Hematopoietic multipotent progenitor cell treated with erythropoietin and hydrocortisone succinate and interleukin-3 and kit ligand, for 17 days (in vitro differentiated cells): ENCODE measurements at places on chromosomes 1 and 21.

DNA sequence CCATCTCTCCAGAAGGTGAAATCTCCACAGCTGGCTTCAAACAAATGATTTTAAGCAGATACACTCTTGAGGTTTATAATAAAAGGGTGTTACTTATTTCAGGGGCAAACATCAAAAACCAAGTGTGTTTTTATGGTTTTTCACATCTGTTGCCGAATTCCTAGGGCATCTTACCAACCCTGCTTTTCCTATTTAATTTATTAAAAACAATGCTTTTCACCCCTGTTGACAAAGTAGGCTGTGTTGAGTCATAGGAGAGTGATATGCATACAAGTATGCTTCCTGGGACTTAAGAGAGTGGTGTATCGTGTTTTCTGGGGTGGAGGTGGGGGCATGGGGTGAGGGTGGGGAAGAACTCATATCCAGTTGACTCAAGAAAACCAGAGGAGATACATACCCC is 29.3 kb upstream of the IL20 start:
- no peak for DNase-seq

DNA sequence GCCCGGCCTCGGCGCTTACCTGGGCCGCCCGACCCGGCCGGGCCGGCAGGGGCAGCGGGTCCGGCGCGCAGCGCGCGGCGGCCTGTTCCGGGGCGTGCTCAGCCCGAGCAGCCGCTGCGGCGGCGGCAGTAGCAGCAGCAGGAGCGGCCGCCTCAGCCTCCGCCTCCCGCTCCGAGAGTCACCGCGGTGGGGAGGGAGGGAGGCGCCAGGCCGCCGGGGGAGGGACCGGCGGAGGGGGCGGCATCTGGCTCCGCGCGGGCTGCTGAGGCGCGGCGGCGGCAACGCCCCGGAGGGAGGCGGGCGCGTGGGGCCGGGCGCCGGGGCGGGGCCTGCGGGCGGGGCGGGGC is at the start of gene CTNNBIP1:
CTNNBIP1 (minus strand) TSS at position 194 of the 347 bp plus-strand sequence. CDS start 38,205 bp downstream, outside the sequence.
- no peak for DNase-seq

DNA sequence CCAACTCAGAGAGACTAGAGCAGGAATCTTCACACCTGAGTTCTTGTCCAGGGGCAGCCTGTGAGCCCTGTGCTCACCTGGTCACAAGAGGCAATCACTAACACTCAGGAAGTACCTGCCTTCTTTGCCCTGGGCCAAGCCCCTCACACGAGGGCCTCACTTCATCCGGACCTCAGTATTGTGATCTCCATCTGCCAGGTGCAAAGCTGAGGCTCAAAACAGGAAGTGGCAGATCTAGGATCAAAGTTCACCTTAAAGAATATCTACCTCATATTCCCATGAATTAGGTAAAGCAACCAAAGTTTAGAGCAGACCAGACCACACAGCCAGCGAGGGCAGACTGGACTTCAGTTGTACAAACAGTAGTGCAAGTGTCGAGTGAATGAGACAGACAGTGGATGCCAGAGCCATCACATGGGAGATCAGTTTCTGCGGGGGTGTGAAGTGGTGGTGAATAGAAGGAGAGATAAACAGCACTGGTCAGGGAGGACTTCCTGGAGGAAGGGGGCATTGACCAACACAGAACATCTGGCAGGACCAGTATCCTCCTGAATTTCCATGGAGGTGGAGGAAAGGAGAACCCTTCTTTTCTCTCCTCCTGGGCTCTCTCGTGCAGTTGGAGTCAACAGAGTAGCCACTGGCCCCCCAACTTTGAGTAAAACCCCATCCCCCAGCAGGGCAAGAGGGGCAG is 116.6 kb upstream of the ZBTB40 start:
- no peak for DNase-seq

DNA sequence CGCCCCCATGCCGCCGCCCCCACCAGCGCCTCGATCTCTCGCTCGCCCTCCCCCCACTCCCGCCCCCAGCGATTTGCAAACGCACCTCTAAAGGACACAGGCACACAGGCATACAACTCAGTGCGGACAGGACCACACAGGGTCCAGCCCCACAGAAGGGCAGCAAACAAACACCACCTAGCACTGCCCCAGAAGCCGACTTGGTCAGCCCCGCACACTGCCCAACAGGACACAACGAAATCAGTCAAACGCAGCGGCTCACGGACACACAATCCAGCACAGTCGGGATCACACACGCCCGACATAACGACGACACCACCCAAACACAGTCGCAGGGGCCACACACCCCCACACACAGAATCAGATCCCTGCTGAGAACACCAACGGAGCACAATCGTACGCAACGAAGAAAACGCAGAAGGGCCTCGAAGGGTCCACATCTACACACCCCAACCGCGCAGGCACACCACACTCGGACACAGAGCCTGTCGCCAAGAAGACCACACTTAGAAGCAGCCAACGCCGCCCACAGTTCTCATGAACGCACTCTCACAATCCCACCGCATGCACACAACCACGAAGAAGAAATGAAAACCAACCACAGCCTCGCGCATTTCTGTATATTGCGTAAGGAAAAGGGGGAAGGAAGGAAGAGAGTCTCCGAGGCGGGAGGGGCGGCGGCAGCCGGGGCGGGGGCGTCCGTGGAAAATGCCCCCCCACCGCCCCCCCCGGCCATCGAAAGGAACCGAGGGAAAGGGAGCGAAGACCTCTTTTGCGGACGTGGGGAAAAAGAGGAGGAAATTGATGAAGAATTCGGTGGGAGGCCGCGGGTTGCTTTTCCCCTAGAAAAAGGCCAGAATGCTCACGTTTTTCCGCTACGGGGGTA is 481 bp downstream of the TAL1 start:
- peak; percentile 84 for DNase-seq

- no peak for DNase-seq
These were observed 839.4 kb upstream of the ADGRL4 start for GRCh38 chr1:79845936-79846335.

DNA sequence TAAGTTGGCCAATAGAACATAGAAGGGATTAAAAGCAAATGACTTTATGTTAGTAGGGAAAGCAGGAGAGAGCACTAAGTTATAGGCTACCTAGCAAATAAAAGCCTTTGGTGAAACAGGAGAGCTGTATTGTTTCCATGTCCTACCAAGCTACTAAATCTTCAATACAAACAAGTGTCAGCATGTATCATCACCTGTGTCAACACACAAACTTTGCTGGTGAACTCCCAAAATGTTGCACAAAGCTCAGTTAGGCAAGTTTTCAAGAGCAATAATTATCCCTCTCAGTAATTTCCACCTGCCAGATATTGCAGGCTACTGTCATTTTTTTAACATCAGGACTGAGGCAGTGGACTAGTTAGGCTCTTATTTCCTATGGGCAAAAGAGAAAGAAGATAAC is 77.7 kb upstream of the ADAM30 start:
- DNase-seq = no peak

DNA sequence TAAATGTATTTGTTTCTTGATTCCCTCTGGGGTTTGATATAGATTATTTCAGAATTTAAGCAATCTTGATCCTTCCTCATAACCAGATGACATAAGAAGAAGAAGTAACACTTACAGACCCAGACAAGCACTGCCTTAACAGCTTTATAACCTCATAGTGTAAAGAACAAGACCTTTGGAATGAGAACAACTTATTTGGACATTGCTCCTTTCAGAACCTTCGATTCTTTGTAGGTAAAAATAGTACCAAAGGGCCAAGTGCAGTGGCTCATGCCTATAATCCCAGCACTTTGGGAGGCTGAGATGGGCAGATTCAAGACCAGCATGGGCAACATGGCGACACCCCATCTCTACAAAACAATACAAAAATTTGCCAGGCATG is 15.0 kb downstream of the TM2D1 start:
- DNase-seq = no peak

DNA sequence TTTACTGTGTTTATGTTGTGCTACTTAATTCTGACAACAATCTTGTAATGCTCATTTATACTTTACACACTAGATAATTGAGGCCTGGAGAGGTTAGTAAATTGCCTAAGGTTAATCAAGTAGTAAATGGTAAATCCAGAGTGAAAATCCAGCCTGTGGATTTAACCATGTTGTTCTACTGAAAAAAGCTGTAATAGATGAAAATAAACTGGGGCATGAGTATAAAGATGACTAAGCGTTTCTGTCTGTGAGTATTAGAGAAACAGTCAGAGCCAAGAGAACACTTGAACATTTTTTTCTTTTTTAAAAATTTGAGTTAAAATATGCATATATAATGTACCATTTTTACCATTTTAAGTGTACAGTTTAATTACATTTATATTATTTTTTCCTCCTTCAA is 47.9 kb upstream of the LEPR start:
- peak; percentile 72 for DNase-seq

GRCh38 chr1:33560680-33561079 is 88.2 kb downstream of the ZSCAN20 start:
- no peak for DNase-seq

DNA sequence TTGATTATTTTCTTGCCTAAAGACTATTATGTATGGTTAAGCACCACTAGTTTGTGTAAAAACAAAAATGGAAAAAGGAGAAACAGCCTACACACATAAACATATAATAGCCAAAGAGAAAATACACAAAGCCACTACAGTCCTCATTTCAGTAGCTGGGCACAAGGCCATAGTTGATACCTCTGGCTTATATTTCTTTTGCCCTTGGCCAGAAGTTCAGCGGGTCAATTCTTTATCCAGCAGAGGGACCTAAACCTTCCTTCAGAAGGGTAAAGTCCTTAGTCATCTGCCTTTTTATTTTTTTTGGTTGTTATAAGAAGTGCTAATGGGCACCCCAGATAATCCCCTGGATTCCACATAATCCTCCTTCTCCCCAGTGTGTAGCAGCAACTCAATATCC is 134.1 kb downstream of the PIGK start:
- DNase-seq = no peak

DNA sequence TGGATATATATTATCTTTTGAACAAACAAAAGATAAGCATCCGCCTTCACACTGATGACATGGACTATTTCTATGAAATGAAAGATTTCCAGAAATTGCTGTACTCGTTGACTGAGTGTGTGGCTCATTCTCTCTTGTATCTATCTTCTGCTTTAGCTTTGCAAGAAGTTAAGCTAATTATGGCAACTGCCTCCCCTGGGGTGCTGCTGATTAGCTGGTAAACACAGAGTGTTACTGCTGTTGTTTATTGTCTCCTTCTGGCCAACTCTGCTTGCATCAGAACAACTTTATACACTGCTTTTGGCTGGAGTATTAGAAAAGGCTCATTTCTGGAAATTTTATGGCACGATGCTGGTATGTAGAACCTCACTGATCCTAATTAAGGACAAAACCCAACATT is 95.6 kb upstream of the SNX7 start:
- DNase-seq = no peak

DNA sequence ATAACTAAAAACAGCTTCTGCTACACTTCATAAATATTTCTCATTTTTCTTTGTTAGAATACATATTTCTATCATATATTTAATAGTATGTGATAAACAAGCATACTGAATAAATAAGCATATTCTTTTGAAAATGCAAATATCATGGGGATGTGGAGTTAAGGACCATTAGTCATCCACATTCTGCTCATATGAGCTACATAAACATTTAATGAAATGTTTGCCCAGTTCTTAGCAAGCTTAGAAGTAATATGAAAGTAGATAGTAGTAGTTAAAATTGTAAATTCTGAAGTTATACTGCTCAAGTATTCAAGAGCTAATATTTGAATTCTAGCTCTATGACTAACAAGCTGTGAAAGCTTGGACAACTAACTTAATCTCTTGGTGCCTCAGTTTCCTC is 10.1 kb upstream of the GORAB start:
- no peak for DNase-seq

DNA sequence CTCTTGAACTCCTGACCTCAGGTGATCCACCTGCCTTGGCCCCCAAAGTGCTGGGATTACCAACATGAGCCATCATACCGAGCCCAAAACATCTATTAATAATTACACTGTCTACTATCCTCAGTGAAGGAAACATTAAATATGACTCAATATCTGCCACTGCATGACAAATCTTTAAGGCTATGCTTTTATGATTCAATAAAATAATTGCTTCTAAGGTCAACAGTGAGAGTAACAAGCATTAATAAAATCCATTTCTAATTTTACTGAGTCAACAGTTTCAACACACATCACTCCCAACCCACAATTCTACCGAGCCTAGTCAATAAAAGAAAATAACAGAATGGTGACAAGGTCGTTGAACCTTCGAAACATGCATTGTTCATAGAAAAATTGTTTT is 125.5 kb upstream of the CHRM3 start:
- no peak for DNase-seq

DNA sequence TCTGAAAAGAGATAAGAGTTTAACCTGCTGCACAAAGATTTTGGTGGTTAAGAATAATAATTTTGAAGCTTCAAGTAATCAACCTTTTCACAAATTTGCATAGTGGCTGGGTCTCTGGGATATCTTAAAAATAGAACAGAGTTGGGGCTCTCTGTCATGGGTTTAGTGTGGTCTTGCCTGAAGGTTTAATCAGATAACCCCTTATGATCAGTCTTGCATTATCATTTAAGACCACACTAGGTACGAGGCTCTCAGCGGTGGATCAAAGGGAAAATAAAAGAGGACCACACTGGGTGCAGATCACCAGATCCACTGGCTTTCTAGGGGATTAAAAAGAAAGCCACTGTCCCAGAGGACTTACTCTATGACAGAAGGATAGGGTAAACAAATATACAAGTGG is 19.5 kb downstream of the LRRC8C start:
- no peak for DNase-seq

DNA sequence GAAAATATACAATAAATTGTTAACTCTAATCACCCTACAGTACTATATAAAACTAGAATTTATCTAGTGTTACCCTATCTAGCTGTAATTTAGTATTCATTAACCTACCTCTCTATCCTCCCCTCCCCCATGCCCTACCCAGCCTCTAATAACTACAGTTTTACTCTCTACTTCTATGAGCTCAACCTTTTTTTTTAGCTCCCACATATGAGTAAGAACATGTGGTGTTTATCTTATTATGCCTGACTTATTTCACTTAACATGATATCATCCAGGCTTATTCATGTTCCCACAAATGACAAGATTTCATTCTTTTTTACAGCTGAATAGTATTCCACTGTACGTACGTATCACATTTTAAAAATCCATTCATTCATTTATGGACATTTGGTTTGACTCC is 46.0 kb upstream of the WARS2 start:
- DNase-seq = no peak

GRCh38 chr1:20710469-20711284 is 7.1 kb downstream of the KIF17 start:
- DNase-seq = no peak
